ENCODE measurements at places on chromosomes 2 and 18. TPM values are rescaled to one million over a fixed set of nuclear protein-coding genes. Genes with fewer than 3 reads are reported as not detected.

DNA sequence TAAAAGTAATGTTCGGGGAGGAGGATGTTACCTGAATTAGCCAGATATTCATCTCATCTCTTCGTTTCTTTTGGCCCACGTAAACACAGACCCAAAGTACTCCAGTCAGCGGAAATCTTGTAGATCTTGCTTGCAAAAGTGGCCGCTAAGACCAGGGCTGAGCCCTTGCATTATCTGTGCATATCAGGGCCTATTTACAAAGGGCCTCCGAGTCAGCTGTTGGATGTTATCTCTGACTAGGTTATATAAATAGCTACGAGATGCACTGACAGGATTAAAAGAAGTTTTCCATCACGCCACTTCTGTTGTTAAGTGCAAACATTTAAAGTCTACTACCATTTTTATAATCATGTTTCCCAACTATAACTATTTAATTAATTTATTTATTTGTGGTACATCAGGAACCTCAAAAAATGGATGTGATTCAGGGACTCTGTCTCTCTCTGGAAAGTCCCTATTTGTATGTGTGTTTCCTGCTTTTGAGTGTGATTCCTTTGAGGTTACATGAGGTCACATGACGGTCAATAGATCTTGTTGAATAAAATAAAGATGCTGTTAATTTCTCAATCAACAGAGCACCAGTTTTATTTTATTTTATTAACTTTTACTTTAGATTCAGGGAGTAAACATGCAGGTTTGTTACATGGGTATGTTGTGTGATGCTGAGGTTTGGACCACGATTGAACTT, 46.8 kb upstream of the MBOAT2 start:
- DNase-seq, result no peak

DNA sequence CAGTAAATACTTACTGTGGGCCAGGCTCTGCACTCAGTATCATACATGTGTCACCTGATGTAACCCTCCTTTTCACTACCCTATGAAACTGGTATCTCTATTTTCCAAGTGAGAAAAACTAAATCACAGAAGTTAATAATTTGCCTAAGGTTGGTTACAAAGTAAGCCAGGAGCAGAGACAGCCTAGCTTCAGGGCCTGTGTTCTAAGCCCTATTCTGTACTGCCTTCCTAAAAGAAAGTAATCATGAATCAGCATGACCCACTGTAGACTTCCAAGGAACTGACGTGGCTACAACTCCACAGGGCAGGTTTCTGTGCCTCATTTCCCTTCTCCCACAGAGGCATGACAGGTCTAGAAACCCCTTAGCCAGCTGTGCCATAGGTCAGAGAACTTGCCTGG, 14.3 kb downstream of the ZNF142 start:
- DNase-seq, result no peak

The CDH7 gene
- total RNA-seq, result 5.7 TPM

The M1AP gene
- not detected for total RNA-seq

- DNase-seq, result no peak
These were observed at the start of gene CYRIA for GRCh38 chr2:16665748-16666448. Gene CYRIA (minus strand): TSS chr2:16665834. CDS start chr2:16588119, 77,715 bp downstream.

DNA sequence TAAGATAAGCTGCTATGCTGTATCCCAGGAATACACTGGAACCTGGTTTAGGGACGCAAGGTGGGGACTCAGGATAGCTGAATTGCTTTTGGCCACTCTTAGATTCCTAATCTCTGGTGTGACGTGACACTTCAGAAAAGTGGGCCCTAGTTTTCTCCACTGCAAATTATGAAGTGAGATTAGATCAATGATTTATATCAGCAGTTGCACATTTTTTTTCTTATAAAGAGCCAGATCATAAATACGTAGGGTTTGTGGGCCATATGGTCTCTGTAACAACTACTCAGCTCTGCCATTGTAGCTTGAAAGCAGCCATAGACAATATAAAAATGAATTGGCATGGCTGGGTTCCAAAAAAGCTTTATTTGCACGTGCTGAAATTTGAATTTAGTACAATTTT, 85.4 kb upstream of the CPO start:
- DNase-seq, result no peak

GRCh38 chr2:233201258-233202013, 50.0 kb upstream of the ATG16L1 start:
- no peak for DNase-seq

DNA sequence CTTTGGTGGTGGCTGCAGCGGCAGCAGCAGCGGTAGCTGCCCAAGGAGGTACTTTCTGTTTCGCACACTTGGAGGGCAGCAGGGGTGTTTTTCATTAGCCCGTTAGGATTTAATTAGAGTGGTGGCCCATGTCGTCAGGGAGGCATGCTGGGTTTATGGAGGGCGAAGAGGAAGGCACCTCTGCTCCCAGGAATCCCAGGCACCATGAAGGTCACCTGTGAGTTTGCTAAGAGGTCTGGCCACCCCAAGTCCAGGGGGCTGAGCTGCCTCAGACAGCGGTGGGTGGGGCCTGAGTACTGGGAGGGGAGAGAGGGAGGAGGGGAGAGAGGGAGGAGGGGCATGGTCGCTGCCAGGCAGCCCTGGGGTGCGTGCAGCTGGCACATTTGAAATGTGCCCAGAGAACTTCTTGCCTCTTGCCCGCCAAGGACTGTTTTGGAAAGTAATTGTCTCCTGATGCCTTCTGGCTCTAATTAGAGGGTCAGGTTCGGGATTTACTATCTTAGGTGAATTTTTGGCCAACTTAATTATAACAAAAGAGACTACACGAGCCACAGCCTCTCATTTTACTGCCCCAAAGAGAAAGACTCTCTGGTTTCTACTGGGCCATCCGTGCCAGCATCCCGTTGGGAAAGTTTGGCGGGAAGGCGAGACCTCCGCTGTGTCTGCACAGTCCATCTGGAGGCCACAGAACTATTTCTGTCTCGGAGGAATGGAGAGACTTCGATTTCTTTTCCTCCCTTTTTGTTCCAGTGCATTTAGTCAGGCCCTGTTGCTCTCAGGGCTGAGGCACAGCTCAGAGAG, 62.0 kb downstream of the GLI2 start:
- no peak for DNase-seq

DNA sequence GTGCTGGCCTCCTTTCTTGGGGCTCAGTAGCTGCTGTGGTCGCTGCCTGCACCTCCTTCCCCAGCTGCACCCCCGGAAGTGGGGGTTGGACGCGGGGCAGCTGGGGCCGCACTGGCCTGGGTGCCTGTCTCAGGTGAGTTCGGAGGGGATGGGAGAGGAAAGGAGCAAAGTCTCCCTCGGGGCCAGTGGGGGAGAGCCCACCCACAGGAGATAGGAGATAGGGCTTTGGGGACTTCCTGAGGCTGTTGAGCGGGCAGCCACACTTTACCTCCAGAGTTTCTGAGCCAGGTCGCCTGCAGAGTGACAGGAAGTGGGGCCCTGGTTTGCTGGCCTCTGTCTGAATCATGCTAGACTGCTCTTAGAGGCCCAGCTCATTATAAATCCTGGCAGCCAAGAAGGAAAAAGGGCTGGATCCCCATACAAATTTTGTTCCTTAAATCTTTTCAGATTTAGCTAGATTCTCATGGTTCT, 8.1 kb downstream of the MBP start:
- DNase-seq, result no peak

- peak; percentile 93 for DNase-seq
These were observed 75.1 kb downstream of the CTAGE1 start for GRCh38 chr18:22342625-22343024.

DNA sequence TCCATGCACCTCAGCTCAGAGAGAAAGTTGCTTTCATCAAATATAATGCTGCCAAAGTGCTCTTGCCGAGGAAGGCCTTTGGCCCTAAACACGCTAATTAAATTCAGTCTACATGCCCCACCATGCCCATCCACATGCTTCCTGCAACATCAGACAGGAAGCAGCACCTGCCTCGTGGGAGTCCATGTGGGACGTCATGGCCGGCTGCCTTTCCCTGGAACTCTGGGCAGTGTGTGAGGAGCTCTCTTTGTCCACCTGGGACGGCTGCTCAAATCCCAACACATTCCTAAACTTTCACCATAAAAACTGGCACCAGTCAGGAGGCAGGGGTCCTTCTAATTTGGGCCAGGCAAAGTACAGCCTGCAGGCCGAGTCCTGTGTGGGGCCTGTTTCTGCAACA, 23.1 kb downstream of the FAM178B start:
- DNase-seq, result no peak

DNA sequence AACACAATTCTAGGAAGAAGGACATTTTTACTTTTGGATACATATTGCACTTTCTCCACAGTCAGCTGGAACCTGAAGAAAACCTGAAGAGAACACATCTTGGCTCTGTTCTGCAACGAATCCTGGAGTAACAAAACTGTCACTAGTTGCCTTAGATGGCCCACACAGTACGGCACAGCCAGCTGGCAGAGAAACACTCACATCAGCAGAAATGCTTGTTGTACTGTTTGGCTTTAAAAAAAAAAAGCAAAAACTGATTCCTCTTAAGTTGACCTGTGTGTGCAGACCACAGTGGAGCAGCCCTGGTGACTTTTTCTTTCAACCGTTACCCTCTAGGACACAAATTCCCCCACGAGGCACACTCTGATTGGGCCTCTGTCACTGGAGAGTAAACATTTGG, 152.3 kb upstream of the TWIST2 start:
- no peak for DNase-seq

All from H4 (cell line).